ENCODE measurements at places on chromosomes 2 and 18.

DNA sequence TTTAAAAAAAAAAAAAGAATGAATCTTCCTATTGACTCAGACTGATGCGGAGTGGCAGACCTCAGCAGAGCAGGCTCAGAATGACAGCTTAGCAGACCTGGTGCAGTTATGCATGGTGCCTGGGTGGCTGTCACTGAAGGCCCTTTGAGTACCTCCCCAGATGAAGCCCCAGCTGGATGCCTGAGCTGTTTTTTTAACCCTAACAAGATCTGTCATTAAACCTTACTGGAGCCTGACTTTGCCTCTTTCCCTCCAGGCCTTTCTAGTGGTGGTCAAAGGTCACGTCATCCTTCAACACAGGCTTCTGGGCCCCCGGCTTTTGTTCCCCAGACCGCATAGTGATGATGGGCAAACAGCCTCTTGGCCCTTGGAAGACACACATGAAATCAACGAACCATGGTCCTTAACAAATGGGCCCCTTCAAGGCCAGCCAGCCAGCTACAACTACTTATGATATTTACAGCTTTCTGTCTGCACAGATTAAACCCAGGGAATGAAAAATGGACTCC, 138.3 kb upstream of the CYP1B1 start:
- no peak for DNase-seq

GRCh38 chr18:3340015-3340681, 78.2 kb downstream of the MYL12B start:
- peak; percentile 37 for DNase-seq

DNA sequence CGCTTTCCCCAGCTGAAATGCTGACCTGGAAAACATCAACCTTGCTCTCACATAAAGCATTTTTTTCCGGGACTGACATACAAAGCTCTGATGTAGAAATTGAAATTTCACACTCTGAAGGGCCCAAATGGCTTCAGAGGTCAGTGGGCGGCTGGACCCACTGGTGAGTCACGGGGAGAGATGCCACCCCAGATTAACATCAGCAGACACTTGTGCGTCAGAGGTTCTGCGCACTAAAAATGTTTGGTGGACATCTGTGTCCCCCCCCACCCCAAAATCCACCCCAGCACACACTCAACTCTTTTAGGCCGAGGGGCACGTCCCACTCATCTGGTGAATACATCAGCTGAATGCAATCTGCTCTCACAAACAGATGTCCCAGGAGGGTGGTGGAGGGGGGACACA, 208.9 kb downstream of the ASB1 start:
- no peak for DNase-seq

- DNase-seq = no peak
Observed at GRCh38 chr18:26711756-26712155, 153.8 kb downstream of the AQP4 start.

- DNase-seq = no peak
Observed at GRCh38 chr2:110900191-110900590, 167.8 kb downstream of the ACOXL start.

GRCh38 chr2:72325592-72326422, 178.1 kb upstream of the CYP26B1 start:
- peak; percentile 25 for DNase-seq

GRCh38 chr2:226077031-226077430, 677.5 kb downstream of the NYAP2 start:
- no peak for DNase-seq

DNA sequence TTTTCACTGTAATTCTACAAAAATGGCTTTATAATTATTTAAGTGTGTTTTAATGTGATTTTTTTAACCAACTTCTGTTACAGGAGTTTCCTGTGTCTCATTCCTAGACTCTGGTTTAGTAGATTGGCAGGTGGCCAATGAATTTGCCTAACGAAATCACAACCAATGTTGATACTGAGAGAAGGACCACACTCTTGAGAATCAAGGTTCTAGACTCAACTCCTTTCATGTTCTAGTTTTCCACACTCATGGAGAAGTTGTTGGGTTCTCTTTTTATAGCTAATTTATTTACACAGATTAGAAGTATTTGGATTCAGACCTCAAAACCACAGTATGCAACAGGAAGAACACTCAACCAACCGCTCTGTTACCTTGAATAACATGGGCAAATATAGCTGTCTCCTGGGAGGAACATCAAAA, 22.6 kb upstream of the USP34 start:
- no peak for DNase-seq

DNA sequence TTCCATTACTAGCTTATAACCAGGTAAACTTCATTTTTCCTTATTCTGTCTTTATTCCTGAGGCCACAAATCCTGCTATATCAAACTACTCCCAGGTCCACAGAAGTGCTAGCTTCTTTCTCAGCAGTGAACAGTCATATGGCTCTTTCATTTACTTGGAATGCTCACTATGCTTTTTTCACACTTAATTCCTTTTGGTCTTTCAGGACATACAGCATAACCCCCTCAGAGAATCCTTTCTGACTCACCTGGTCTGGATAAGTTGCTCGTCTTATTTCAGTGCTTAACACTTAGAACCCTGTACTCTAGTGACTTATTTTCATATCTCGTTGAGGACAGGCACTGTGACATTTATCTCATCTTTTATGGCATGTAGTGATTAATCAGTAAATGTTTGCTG, 325.0 kb upstream of the UBE2E3 start:
- no peak for DNase-seq

DNA sequence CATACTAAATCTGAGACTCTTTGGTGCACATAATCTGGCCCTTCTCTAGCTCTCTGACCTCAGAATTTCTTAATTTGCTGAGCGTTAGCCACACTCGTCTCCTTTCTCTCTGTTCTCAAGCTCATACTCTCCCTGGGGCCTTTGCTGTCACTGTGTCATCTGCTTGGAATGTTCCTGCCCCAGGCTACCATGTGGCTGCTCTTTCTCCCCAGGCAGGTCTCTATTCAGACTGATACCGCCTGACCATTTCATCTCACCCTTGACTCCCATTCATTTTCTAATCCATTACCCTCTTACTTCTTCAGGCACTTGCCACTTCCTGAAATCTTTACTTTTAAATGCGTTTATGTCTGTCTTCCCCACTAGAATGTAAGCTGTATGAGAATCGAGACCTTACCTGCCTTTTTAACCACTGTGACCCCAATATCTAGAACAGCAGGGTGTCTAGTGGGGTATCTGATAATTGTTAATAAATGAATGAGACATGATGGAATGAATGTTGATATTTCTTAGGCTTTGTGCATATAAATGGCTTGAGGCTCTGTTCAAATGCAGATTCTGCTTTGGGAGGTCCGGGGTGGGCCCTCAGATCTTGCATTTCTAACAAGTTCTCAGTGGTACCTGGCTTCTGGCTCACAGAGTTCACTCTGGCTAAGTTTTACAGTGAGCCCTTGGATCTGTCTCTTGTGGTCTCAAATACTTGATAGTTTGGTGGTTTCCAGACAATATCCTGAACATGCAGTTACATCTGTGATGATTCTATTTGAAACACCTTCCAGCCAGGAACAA, 89.9 kb upstream of the EPC2 start:
- no peak for DNase-seq

DNA sequence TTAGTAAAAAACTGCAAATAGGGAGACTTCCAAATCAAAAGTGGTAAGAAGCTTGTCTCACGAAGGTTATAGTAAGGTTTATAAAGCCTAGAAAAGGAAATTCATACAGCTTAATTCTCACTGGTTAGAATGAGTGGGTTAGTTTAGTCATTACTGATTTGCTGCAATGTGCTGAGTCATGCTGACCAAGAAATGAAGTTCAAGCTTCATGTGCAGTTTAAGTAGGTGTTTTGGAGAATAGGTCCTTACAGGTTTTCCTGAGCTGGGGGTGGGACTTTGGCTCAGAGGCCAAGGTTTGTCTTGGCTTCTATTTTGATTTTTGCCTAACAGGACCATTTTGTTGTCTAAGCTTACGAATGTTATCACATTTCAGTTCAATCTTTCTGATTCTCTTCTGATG, 15.1 kb downstream of the CLIP4 start:
- DNase-seq = no peak

GRCh38 chr2:229282758-229283546, 11.9 kb upstream of the PID1 start:
- no peak for DNase-seq

DNA sequence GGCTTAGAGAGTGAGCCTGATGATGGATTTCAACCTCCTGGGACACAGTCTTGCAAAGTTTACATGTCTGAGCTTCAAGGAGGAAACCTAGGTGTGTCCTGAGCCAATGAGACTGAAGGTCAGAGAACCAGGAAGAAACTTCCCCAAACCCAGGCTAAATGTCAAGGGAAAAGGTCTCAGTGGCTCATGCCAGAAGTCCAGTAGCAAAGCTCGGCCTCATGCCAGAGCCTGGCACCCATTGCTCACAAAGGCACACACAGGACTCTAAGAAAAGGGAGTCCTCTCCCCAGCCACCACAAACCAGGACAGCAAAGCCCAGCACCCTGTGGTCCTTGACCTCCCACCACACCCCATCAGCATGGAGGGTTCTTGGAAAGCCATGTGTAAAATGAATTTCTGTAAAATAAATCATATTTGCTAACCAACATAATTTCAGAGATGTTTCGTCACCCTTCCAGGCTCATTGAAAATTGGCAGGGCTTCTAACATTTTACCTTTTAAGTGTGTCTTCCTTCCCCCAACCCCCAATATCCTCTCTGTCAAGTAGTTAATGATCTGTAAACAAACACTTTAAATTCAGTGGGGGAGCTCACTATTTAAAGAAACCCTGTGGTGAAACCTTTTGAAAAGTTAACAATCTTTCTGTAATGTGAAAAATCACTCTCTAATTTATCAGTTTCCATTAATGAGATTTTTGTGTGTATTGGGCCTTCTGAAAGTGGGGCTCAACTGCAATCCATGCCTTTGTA, 77.1 kb downstream of the BCL11A start:
- no peak for DNase-seq

- DNase-seq = no peak
Observed at GRCh38 chr2:13156916-13157315, 440.2 kb downstream of the TRIB2 start.

GRCh38 chr2:216426938-216427337, 14.7 kb downstream of the SMARCAL1 start:
- no peak for DNase-seq

DNA sequence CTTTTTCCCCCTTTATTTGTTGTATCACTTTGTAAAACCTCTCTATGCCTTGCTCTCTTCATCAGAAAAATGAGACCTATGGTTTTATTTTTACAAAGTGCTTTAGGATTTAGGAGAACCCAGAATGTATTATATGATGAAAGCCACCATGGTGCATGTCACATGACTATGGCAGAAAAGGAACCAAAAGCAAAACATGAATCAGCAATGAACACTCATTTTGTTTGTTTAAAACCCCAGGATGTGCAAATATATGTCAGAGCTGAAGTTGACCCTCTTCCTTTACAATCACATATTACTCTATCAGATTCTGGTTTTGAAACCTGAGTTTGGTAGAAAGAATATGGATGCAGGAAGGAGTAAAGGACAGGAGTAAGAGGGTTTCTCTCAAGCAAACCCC, 70.0 kb downstream of the FIGN start:
- DNase-seq = no peak

- DNase-seq = no peak
Observed at GRCh38 chr2:131417886-131418285, 53.9 kb upstream of the RAB6D start.

- DNase-seq = peak; percentile 68
Observed at GRCh38 chr2:126634273-126634861, 21.6 kb upstream of the GYPC start.

GRCh38 chr2:174805803-174806202, 41.5 kb upstream of the CHRNA1 start:
- no peak for DNase-seq

DNA sequence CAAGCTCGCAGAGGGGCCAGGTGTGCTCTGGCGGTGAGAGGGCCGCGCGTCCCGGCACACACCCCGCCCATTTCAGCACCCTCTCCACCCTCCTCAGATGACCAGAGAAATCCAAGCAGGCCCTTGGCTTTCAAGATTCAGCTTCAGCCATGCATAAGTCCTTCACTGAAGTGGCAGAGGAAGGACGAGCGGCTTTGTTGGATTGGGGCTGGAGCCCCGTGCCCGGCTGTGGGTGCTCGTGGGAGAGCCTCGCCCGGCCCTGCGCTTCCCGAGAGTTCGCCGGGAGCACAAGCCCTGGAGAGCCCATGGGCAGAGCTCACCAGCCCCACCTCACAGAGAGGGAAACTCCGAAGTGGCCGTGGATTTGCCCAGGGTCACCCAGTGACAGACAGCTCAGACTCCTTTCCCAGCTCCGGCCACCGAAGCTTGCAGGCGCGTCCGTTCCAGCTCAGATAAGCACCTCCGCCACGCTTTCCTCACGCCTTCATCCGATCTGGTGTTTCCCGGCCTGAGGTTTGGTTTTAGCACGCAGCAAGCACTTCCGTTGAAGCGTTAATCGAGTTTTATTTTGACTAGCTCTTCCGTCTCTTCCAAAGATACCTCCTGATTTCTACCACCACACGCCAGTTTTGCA, 45.6 kb upstream of the MTCL1 start:
- DNase-seq = peak; percentile 53

DNA sequence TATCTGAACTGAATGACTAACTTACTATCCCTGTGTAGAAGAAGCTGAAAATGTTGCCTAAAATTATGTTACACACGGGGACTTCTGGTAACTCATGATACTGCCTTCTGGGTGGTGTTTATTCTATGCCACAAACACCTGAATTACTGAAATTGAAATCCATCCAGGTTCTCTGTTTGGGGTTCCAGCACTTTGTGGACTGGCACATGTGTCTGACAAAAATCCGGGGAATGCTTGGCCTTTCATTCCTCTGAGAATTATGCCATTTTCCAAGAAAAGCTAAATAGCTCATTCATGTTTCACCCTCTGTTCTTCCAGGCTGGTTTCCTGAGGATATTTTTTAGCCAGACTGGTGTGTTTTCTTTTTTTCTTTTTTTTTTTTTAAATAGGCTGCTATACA, 59.5 kb upstream of the POU3F3 start:
- DNase-seq = no peak

GRCh38 chr2:74504591-74504990, 2.9 kb downstream of the PCGF1 start:
- peak; percentile 34 for DNase-seq

GRCh38 chr2:196464311-196464710, 175.2 kb upstream of the CCDC150 start:
- no peak for DNase-seq

DNA sequence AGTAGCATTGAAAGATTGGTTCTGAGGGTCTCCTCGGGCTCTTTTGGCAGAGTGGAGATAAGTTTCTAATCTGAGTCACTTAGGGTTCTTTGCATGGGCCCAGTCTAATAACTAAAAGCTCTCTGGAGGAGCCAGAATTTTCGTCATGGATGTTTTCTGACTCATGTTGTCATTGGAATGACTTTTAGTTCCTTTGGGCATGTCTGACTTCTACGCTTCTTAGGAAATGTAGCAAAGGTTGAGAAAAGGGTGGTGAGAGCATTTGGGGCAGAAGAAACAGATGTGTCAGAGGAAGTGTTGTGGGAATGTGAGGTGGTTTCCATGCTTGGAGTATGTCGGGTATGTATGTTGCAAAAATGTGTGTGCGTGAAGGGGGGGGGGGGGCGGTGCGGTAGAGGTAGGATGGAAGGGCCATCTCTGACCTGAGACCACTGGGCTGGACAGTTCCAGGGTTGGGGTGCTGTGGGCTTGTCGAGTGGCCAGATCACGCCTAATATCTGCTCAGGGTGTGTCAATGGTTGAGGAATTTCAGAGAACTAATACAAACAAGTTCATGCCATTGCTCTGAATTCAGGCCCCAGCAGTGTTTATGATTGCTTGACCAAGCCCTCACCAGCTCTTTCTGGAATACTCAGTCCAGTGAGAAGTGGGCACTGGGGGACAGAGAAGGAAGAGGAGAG, 26.9 kb downstream of the KLHL29 start:
- DNase-seq = no peak

All from K562 (cell line).